A549 treated with GW870086 at 1 μM for 4 hours (cell line): ENCODE measurements at places on chromosomes 11 and 22. TPM values are rescaled to one million over a fixed set of nuclear protein-coding genes. Genes with fewer than 3 reads are reported as not detected.

Gene SUSD2
- total RNA-seq: 57.0 to 72.3 TPM (median 67.0 TPM) in 5 replicates

Gene DRD2
- not detected in 5 replicates for total RNA-seq

Gene POGLUT3
- total RNA-seq: 9.1 to 11.6 TPM (median 10.8 TPM) in 5 replicates

Gene OR8G5
- not detected in 5 replicates for total RNA-seq

Gene CSTF3
- 23.1 to 27.3 TPM (median 24.8 TPM) in 5 replicates for total RNA-seq
